ENCODE measurements at places on chromosomes 3 and 15.

DNA sequence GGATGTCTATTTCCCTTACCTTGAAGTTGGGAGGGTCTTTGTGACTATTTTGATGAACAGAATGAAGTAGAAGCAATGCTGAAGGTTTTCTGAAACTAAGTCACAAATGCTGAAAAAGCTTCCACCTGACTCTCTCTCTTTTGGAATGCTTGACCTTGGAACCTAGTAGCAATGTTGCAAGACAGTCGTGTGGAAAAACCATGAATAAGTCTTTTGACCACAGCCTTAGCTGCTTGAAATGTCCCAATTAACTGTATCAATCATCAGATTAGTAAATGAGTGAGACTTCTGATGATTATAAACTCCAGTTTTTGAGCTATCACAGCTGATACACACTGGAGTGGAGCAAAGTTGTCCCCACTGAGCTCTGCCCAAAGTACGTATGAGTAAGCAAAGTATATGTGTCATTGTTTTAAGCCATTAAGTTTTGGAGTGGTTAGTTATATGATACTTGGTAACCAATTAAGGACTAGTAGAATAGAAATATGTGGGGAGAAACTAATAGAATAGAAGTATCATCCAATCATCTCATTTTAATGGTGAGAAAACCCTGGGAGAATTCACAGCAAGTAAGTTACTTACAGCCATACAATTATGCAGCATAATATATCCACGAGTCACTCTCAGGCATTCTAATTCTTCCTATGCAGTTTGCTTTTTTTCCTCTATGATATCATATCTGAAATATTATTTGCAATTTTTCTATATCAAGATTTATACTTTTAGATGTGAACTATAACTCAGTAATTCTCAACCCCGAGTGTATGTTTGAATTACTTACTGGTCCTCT lies 1010.6 kb downstream of the ROBO2 start:
- no peak for DNase-seq

DNA sequence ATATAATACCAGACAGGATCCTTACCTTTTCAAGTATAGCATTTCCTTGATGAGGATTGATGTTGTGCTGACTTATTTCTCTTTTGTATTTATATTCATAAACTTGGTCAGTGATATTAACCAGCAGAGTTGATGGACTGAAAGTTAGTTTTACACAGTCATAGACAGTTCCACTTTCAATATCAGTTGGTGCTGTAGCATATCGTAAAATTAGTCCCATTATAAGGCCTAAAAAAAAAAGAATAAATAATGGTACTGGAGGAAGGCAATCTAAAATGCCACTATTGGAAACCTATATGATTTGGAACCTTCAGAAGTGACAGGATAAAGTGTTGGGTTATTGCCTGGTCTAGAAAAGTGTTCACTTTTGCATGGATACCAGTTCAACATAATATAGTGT lies 16.3 kb downstream of the SLC9A9 start:
- no peak for DNase-seq

DNA sequence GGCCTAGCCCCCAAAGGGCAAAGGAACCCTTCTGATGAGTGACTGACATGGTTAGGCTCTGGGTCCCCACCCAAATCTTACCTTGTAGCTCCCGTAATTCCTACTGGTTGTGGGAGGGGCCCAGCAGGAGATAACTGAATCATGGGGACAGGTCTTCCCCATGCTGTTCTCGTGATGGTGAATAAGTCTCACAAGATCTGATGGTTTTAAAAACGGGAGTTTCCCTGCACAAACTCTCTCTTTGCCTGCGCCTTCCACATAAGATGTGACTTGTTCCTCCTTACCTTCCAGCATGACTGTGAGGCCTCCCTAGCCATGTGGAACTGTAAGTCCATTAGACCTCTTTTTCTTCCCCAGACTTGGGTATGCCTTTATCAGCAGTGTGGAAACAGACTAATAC lies 16.9 kb downstream of the TKT start:
- no peak for DNase-seq

DNA sequence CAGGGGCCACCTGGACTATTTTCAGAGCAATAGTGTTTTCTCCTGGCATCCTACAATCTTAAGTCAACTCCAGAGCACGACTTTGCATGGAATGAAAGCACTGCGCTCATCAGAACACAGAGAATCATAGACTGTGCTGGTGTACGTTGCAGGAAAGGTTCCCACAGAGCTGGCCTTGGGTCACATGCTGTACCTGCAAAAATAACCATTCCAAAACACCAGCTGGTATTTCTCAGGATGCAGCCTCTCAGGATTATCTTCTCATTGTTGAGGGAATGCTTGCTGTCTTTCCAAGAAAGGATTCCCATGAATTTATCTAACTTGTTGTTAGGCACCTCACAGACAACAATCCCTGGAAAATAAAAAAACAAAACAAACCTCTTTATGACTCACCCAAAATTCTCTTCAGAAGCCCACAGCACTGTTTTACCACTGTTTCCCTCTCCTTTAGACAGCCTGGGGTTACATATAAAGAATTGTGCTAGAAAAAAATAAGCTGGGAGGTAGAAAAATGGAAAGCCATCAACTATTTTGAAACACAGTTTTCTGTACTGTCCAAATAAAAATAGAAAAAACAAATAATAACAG lies 131.7 kb downstream of the ATP8B4 start:
- no peak for DNase-seq

- no peak for DNase-seq
Measured at GRCh38 chr3:15042936-15043335, 22.2 kb downstream of the MRPS25 start.

DNA sequence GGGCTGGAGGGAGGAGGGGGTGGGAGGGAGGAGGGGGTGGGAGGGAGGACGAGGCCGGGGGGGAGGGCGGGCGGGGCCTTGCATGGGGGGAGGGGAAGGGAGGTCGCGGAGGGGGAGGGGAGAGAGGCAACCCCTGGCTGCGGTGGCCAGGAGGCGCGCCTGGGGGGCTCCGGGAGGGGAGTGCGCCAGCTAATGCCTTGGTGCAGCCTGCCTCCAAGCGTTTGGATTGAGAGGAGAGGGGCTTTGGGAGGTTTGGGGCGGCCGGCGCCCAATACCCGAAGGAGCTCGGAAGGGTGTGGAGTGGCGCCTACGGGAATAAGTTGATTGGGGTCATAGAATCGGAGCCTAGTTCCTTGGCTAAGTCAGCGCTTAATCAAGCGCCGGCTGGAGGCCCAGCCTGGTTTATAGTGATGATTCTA lies 557 bp downstream of the TFG start:
- no peak for DNase-seq

- DNase-seq: no peak
Measured at GRCh38 chr15:59696332-59696731, 7.2 kb upstream of the BNIP2 start.
